ENCODE measurements at places on chromosomes 13 and 19. TPM values are rescaled to one million over a fixed set of nuclear protein-coding genes. Genes with fewer than 3 reads are reported as not detected.

The RASA3 gene
- 11.0 TPM for polyA plus RNA-seq

The ZNF583 gene
- polyA plus RNA-seq = 0.24 TPM

The COX6B2 gene
- 4.9 TPM for polyA plus RNA-seq

The DENND1C gene
- 3.6 TPM for polyA plus RNA-seq

The CBARP gene
- polyA plus RNA-seq = 4.9 TPM

The PRX gene
- polyA plus RNA-seq = 3.8 TPM

The PSG2 gene
- not detected for polyA plus RNA-seq

The UBE2L5 gene
- not detected for polyA plus RNA-seq

The TPTE2 gene
- not detected for polyA plus RNA-seq

All from H1 (cell line).